ENCODE measurements at places on chromosomes 16 and 17. TPM values are rescaled to one million over a fixed set of nuclear protein-coding genes. Genes with fewer than 3 reads are reported as not detected.

- DNase-seq: no peak
Measured at GRCh38 chr16:17304491-17305119, 166.2 kb downstream of the XYLT1 start.

DNA sequence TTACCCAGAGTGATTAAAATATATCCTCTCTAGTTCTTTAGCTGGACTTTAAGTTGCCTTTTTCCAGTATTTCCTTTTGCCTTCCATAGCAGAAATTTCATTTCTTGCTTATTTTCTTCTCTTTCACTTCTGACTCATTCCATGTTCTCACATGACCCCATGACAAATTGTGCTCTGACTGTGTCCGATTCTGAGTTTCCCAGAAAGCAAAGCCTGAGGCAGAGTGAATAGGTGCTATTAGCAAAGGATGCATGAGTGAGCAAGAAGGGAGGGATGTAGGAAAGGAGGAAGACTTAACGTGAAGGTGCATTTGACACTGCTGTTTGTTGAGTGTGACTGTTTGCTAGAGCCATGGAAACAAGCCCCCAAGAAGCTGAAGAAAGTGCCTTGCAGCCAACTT lies 82.6 kb upstream of the CNTNAP4 start:
- DNase-seq: no peak

GRCh38 chr17:5247621-5248020 lies 13.0 kb upstream of the SCIMP start:
- DNase-seq: no peak

GRCh38 chr17:2455956-2456355 lies 55.1 kb upstream of the MNT start:
- no peak for DNase-seq

GRCh38 chr16:64991001-64991400 lies 130.9 kb downstream of the CDH11 start:
- no peak for DNase-seq

DNA sequence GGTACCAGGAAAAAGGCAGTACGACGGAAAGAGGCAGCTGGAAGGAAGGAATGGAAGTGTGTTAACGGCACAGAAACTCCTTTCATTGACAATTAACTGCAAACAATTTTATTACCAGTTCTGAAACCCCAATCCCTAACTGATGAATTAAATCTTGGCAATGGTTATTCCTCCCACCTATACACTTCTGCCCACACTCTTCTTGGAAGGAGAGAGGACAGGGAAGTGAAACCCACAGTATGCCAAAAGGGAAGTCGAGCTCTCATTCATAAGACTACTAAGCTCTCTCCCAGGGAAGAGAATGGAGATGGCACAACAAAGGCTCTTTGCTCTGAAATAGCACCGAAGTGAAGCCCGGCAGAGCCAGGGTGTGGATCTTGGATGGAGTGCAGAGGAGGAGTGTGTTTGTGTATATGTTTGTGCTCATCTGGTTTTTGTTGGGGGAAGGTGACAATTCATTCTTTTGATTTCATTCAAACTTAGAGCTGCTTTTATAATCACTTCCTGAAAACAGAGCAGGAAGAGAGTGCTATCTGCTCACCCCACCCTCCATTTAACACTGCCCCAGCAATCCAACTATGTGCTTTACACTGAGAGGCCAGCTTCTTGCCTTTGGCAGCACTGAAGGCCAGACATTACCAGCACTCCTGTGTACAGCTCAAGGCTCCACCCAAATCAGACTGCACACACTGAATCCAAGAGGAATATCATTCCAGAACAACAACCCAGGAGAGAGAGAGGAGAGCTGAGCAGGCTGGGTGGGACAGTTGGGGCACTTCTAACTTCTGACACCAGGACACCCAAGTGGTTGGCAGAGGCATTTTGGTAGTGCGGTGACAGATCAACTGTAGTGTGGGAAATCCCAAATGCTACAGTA lies 68.7 kb downstream of the HIC1 start:
- DNase-seq: no peak

DNA sequence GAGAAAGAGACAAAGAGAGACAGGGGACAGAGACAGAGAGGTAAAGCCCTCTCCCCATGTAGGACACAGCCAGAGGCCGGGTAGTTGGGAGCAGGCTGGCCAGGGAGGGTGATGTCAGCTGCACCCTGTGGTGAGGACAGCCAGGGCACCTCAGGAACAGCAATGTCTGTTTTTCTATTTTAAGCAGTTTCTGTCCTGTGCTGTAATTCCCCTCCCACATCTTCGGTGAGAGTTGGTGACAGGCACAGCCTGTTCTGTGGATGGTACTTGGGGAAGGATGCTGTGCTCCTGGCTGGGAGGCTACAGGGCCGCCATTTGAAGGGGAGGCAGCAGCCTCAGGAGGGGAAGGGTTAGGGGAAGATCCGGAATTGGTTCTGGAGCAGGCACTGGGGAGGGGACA lies 163.5 kb downstream of the SDK2 start:
- DNase-seq: peak; percentile 66

DNA sequence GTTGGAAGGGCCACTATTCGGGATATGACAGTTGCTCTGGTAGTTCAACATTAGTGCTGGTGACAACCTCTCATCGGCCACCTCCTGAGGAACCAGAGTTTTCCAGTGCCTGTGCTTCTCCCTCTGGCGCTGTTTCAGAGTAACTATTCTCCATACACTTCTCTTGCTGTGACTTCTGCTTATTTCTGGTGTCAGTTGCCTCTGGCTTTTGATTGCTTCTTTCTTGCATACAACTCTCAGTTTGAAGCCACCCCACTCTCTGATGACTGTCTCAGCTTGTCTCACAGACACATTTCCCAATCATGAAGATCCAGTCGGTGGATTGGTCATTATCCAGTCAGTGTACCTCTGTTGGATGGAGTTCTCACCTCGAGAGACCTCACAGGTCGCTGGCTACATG lies 3.4 kb upstream of the TM4SF5 start:
- no peak for DNase-seq

DNA sequence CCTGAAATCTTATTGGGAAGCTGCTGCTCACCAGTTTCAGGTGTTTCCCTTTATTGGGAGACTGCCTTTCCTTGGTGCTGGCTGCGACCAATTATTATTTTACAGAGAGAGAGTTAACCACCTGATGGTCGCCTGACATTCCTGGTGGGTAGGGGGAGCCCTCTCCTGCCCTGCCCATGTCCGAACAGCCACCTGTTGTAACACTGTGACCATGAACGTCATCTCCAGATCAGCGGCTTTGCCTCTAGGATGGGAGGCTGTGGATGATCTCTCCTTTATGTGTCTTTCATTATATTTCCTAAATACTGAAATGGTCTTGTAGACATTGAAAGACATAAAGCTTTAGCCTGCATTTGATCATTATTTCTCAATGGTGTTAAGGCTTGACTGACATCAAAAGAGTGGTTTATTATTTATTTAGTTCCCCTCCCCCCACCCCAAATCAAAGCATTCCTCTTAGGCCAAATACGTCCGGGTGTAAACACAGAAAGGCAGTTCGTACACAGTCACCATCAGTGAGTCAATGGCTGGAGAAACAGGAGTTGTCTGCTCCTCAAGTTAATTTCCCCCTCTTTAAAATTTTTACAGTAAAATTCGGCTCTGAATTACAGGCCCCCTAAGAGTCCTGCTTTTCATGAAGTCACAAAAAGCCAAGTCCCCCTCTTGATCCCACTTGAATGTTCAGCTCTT lies 57.8 kb upstream of the CACNG5 start:
- no peak for DNase-seq

NKIRAS2 gene
- 50.9 TPM for total RNA-seq
